ENCODE measurements at places on chromosomes 3 and 15.

DNA sequence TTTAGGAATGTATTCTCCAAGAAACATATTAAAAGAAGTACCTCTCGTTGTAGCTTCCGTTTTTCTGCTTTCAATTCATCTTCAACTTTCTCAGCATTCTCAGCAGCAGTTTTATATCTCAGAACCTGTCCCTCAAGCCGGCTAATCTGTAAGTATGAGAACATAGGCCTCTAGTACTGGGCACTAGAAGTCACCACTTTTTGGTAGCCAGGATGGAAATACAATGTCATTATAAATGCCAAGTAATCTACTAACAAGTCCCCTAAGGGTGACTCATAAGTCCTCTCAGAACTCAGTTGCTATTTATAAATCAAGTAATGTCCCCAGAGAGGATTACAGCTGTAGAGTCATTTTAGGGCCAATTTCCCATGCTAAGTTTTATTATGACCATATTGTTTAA is 61.1 kb downstream of the MLH1 start:
- no peak for DNase-seq

DNA sequence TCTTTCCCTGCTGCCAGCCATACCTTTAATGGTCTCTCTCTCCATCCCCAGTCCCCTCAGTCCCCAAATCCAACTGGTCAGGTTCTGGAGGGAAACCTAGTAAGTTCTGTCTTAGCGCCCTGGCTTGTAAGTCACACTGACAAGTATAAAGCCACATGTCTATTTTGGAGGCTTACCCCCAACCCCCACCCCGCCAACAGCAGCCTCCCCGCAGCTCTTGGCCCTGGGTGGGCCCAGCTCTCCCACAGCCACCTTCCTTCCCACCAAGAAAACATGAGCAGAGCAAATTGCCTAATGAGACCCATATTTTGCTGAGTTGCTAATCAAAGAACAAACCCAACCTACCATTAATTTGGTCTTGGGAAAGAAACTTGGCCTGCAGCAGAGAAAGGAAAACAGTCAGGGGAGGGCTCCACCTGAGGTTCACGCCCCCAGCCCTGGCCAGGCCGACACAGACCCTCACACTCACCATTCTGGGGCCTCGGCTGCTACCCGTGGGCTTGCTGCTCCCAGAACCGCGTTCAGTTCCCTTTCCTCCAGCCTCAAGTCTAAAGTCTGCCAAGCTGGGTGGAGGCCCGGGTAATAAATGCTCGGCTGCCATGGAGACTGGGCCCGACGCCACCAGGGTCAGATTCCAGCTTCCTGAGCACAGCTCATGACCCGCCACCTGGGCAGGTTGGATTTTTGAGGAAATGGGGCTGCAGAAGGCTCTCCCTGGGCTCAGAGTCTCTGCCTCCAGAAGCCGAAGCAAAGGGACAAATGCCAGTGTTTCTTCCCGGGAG is at the start of gene CALML4:
Gene CALML4, minus strand, starts transcription at position 557 of the 782 bp plus-strand sequence. Its CDS starts 85 bp downstream, at position 472.
- DNase-seq: no peak

- DNase-seq: no peak
These were observed 77.1 kb downstream of the CORO2B start for GRCh38 chr15:68655686-68656437.

DNA sequence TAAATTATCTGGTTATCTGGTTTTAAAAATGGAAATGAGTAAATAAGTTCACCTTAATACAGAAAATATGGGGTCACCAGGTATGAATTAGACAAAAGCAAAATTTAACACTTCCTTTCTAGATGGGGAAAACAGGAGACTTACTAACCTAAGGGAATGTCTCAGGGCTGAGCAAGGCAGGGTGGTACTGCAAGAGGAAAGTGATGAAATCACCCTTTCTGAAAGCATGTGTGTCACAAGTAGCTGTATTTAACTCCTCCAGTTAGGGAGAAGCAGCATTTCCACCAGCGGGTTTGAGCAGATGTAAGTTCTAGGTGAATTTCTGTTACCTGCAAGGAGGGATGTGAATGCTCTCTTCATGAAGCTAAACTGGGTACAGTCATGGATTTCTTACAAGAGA is 629.1 kb downstream of the MECOM start:
- DNase-seq: no peak

DNA sequence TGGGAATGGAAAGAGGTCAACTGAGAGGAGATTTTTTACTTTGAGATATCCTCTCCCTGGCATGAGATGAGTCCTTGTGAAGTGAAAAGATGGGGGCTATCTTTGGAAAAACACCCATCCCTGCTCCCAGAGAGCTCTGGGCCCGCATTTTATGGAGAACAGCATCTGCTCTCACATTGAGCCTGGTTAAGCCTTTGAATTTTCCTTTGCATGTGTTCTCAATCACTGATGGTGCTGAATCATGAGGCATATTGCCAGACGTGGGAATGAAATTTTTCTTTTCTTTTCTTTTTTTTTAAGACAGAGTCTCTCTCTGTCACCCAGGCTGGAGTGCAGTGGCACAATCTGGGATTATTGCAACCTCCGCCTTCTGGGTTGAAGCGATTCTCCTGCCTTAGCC is 24.4 kb downstream of the TMEM45A start:
- DNase-seq: no peak

DNA sequence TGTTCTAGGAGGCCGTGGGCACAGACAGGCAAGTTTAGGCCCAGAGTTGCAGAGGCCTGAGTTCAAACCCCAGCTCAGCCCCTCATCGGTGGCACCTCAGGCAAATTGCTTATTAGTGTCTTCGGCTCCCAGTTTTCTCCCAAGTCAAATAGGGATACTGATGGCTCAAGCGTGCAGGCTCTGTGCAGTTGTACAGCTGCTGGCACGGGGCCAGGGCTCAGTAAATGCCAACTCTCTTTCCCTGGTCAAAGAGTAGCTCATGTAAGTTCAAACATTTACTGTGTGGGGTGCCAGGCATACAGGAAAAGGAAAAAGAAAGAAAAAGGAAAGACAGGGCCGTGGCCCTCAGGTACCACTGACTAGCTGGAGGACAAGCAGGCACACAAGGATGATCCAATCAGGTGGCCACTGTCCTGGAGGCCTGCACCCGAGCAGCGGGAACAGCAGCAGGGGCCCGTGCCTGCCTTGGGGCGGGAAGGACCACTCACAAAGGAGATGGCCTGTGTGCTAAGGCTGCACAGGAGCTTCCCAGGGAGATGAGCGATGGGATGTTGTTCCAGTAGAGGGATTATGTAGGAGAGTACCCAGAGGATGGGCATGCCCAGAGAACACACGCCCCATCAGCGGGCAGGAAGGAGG is 70.8 kb downstream of the TBC1D2B start:
- DNase-seq: no peak

GRCh38 chr3:121665488-121665887 is 4.8 kb upstream of the HCLS1 start:
- DNase-seq: no peak

GRCh38 chr3:151879679-151880415 is 6.4 kb downstream of the SUCNR1 start:
- DNase-seq: no peak
